ENCODE measurements at places on chromosomes 16 and 17.

GRCh38 chr16:16073891-16074881 is 124.8 kb downstream of the ABCC1 start:
- no peak for DNase-seq

GRCh38 chr17:47732399-47733046 is 513 bp upstream of the TBX21 start:
- DNase-seq: no peak

- DNase-seq: no peak
These were observed 21.1 kb downstream of the ARHGAP23 start for GRCh38 chr17:38449364-38449763.

GRCh38 chr16:83826146-83826913 is 18.6 kb downstream of the HSBP1 start:
- DNase-seq: peak; percentile 65

GRCh38 chr17:72976971-72977770 is 115.3 kb downstream of the SLC39A11 start:
- no peak for DNase-seq

DNA sequence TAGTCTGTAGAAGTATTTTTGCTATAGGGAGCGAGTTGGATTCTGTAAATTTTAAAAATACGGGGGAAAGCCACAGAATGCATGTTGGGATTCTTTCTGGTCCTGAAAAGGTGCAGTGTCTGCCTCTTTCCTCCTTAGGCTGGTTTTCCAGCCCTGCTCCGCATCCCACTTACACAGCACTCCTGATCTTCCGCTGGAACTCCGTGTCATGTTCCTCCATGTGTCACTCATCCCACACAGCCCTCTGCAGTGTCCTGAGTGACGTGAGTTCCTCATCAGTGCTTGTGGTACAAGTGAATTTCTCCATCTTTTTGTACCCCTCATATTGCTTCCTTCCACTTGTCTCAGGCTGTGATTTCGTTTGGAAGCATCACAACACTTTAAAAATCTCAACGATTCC is 34.5 kb downstream of the COX10 start:
- DNase-seq: no peak

- DNase-seq: no peak
These were observed 221.6 kb downstream of the GSG1L start for GRCh38 chr16:27841911-27842310.

DNA sequence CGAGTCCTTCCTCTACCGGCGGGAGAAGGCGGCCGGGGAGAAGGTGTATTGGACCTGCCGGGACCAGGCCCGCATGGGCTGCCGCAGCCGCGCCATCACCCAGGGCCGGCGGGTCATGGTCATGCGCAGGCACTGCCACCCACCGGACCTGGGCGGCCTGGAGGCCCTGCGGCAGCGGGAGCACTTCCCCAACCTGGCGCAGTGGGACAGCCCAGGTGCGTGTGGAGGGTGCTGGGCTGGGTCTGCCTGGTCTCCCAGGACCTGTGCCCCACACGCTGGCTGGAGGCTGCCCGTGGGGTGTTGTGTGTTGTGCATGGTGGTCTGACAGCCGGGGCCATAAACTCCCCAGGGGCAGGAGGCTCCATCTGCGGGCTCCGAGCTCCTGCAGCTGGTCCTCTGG is 25.4 kb downstream of the FLYWCH1 start:
- DNase-seq: no peak

- no peak for DNase-seq
These were observed 981 bp downstream of the KCNH4 start for GRCh38 chr17:42179911-42180410.

Data from stimulated activated CD4-positive, alpha-beta T cell treated with anti-CD3 and anti-CD28 coated beads, Interleukin-1b, Interleukin-23, amount 100 ng/mL, for 24 hours (primary cell).